ENCODE measurements at places on chromosomes 2 and 18.

DNA sequence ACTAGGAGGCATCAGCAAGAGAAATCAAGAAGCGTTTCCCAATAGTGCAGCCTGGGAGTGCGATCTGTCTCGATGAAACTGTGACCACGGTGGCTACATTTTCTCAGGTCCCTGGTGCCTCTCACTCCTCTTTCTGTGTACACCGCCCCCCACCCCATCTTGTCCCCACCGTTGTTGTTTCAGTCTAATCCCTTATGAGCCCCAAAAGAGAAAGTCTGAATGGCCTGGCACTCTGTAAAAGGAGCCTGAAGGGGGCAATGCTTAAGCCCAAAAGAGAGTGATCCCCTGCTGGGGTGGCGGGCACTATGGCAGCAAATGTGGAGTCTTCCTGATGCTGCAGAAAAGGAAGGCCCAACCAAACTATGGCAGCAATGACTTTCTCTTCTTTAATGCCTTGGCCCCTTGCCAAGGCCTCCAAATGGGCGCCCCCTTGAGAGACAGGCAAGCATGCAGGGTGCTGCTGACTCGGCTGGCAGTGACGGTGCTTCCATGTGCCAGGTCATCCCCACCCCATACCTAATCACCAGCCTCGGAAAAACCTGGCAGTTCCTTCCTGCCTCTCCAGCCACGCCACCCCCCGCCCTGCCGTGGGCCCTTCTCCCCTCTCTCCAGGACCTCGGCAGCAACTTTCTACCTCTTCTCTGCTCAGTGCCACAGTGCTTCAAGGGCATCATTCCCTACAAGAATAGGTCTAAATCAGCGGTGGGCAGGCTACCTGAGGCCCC, 123.0 kb downstream of the CYP26B1 start:
- DNase-seq: no peak

DNA sequence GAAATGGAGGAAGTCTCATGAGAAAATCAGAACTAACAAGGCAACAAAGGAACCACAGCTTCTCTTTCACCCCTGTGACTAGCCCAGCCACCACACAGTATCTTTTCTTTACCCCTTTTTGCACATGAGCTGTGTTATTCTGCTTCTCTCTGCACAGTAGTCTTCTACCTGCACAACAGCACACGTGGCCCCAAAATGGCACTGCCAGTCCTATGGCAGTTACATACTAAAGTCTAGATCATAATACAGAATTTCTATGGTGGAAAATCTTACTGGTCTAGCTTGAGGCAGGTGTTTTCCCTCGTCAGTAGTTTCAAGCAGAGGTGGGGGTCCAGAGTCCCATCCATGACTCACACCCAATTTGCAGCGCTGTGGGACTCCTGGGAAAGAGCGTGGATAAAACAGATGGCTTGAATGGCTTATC, 177.7 kb downstream of the DIS3L2 start:
- no peak for DNase-seq

- no peak for DNase-seq
Measured at GRCh38 chr2:105723431-105723830, 21.3 kb upstream of the NCK2 start.

DNA sequence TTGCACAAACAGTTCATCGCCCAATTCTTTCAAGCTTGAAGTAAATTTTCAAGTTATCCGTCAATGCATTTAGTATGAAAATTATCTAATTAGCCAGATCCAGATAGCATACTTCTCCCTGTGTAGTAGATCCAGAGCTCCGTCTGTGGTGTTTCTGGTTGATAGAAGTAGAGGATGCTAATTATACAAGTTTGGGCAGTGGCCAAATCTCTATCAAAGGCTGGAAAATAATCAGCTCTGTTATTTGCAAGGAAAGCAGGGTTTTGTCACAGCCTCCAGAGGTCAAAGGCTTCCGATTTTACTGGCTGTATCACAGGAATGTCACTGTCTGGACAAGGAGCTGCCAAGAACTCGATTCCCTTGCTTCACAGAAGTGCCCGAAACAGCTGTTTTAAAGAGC, 28.6 kb downstream of the LRRC30 start:
- no peak for DNase-seq

DNA sequence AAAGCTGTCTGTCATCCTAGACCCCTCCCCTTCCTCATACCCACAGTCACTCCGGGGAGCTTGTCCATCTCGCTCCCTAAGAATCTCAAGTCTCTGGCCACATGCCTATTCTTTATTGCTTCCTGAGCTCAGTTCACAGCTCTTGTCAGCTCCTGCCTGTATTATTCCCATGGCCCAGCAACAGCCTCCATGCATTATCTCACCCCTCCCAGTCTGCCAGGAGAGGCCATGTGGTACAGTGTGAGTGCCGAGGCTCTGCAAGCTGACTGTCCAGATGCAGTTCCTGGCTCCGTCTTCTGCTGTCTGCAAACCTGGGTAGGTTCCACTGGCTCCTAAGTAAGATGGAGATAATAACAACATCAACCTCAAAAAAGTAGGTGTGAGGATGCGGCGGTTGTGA, 79.7 kb downstream of the MRPS9 start:
- DNase-seq: no peak

DNA sequence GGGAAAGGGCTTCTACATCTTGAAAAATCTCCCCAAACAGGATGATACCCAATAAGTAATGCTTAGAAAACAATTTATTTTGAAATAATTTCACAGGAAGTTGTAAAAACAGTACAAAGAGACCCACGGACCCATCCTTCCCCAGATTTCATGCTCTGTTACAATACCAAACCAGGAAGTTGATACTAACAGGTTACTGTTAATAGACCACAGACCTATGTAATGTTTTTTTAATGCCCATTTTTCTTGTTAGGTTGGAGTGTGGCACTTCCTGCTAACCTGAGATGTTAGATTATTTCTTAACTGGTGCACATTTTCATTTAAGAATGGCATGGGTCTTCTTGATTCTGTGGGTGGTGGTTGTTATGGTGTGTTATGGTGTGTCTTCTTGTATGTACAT, 21.4 kb upstream of the MGAT5 start:
- no peak for DNase-seq

GRCh38 chr2:72539071-72539552, 286.7 kb downstream of the EXOC6B start:
- no peak for DNase-seq

DNA sequence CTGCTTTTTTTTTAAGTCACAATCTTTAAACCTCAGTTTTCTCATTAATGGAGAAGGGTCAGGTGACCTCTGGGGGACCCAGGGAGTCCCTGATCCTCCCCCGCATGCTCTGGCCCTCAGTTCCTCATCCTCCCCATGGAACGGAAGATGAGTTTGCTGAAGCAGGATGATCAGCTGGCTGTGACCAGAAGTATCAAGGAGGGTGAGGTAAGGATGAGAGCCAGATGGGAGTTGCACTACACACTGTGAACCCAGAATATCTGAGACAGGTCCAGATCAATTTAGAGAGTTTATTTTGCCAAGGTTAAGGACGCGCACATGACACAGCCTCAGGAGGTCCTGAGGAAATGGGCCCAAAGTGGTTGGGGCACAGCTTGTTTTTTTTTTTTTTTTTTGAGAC, 3.8 kb downstream of the CATIP start:
- DNase-seq: no peak

- no peak for DNase-seq
Measured at GRCh38 chr2:182901748-182902147, 35.3 kb upstream of the FRZB start.

DNA sequence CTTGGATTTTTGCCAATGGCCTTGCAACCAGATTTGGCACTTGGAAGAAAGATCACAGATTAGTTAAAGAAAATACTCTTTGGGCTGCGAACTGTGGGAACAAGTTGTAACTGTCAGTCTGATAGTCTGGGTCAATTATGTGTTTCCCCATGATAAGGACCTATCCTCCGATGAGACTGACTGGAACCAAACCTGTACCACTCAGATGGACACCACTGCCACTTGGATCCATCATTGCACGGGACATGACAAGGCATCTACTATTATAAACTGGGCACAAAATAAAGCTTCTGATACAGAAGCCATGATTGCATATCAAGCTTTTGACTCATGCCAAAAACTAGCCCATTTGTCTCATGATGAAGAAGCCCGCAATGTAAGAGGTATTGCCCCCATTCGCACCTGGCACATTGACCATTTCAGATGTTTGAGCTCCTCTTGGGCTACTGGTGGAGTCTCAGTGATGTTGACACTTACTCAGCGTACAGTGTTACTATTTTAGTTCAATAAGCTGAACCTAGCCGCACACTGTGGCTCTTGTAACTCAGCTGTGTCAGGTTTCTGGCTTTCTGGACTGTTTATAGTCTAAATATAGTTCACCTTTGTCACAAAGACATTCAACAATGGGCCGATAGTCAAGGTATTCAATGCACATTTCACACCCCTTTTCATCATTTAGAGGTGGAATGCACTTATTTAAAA, 179.8 kb upstream of the RBBP8 start:
- DNase-seq: no peak

DNA sequence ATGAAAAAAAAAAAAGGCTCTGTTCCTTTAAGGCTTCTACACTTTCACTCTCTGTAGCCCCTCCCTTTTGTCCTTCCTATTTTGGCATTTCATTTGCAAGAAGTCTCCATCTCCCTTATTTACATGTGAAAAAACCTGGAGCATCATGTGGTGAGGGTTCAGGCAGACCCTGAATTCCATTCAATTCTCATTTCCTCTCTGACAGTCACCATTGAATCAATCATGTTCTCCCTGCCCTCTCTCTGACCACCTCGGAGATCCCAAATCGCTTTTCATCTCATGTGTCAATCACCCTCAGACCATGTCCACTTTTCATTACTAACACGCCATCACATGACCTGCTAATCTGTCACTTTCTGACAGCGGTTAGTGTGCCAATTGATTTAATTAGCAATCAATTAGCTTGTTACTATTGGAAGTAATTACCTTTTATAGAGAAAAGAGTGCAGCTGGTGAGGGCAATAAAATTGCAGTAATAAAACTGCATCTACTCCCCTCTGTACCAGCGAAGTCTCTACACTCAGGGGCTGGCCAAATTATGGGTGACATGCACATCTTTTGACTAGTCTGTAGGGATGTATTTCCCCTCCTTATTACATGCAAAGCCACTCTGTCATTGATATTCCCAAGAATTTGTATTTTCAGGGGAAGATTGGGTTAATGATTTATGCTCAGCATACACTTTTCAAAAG, 317.4 kb downstream of the EN1 start:
- DNase-seq: no peak

DNA sequence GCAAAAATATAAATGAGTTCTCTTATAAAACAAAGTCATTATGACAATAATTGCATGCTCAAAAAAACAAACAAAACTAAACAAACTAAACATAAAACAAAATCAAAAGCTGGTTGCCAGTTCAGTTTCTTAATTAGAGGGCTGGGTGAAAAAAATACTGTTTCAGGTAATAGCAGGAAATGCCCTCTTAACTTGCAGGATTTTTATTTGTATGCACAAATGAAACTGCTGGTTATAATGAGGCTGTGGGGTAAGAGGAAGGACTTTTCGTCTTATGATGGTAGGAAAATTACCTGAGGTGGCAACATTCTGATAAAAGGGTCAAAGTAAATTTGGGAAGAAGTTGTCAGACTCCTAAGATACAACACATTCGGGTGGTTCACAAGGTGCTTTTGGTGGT, 21.5 kb upstream of the CDKL4 start:
- no peak for DNase-seq

DNA sequence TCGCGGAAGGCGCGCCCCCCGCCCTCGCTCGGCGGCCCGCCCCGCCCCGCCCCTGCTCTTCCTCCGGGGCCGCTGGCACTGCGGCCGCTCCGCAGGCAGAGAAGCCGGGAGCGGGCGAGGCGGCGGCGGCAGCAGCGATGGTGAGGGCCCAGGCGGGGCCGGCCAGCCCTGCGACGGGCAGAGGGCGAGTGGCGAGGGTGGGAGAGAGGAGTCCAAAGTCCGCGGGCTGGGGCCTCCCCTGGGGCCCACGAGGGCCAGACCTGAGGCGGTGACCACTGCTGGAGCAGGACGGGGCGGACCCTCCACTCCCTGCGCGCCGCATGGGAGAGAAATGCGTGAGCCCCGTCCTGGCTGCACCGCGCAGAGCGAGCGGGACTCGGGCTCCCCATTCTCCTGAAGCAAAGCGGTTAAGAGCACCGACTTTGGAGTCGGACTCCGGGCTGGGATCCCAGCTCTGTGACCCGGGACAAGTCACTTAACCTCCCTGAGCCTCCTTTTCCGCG, at the start of gene VAMP5:
Gene VAMP5 (plus strand): TSS at position 78 of the 503 bp plus-strand sequence. CDS start 60 bp downstream, at position 138.
- DNase-seq: no peak

DNA sequence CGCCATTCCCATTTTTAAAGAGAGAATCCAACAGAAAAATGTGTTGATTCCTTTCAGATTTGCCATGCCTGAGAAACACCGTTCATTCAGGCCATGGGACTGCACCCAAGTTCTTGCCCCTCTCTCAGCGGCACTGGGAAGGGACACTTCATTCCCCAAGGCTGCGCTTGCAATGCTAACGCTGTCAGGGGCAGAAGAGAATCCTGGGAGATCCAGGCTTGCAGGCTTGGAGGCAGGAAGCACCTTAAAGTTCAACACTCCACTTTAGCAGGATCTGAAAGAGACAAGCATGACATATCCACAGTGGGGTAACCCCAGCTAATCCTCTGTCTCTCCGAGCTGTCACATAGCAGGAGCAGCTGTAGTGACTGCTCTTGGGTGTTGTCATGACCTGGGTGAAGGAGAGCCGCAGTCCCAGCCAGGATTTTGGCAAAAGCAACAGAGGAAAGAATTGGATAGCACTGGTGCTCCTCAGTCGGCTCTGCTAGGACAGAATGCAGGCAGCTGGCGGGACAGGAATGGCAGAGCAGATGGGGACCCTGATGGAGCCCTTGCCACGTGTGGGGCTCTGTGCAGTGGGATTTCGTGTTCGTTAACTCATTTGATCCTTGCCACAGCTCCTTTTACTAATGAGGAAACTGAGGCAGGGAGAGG, 22.0 kb upstream of the ODC1 start:
- DNase-seq: no peak

GRCh38 chr2:20423847-20424246, 23.0 kb upstream of the RHOB start:
- DNase-seq: no peak

DNA sequence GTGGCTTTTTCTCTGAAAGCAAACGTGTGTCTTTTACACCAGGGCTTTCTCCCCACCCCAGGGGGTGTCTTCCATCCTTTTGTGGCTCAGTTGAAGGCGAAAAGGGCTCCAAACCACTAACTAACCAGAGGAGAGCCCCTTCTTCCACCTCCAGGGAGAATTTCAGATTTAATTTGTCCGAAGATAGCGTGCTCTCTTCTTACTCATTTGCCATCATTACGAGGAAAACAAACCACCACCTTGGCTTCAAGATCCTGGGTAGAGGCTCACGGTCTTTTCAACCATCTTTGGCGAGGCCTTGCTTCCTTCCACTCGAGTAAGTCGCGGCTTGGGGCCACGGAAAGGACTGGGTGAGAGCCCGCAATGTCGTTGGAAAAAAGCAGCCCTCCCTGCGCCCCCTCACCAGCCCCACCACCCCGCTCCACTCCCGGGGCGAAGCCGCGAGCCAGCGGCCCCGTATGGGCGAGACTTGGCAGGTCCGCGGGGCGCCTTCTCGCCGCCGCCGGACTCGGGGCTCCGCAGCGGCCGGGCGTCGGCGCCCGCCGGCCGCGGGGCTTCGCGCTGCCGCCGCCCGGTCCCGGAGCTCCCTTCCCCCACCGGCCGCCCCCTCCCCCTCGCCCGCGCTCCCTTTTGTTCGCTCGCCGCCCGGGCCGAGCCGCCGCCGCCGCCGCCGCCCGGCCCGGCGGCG, 1.7 kb upstream of the ZNF532 start:
- no peak for DNase-seq

- DNase-seq: no peak
Measured at GRCh38 chr2:10185046-10185445, 62.5 kb downstream of the RRM2 start.

GRCh38 chr2:178924817-178925216, 117.6 kb upstream of the TTN start:
- no peak for DNase-seq

- no peak for DNase-seq
Measured at GRCh38 chr2:38218591-38218991, 142.6 kb upstream of the CYP1B1 start.
